ENCODE measurements at places on chromosomes 16 and 17.

DNA sequence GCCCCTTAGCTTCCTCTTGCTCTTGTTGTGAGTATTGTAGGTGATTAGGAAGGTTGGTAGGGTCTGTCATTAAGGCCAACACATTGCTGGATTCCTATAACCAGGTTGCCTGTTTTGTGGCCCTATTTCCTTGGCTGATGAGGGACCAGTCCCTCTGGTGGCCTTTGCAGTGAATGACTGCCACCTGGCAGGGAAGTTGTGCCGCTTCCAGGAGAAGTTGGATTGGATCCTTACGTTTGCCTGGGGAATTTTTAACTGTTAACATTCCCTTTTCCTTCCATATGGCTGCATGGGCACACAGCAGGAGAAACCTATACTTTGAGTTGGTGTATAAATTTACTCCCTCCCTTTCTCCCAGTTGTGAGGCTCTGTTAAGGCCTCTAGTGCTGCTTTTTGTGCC, 32.4 kb downstream of the LCMT1 start:
- no peak for DNase-seq

DNA sequence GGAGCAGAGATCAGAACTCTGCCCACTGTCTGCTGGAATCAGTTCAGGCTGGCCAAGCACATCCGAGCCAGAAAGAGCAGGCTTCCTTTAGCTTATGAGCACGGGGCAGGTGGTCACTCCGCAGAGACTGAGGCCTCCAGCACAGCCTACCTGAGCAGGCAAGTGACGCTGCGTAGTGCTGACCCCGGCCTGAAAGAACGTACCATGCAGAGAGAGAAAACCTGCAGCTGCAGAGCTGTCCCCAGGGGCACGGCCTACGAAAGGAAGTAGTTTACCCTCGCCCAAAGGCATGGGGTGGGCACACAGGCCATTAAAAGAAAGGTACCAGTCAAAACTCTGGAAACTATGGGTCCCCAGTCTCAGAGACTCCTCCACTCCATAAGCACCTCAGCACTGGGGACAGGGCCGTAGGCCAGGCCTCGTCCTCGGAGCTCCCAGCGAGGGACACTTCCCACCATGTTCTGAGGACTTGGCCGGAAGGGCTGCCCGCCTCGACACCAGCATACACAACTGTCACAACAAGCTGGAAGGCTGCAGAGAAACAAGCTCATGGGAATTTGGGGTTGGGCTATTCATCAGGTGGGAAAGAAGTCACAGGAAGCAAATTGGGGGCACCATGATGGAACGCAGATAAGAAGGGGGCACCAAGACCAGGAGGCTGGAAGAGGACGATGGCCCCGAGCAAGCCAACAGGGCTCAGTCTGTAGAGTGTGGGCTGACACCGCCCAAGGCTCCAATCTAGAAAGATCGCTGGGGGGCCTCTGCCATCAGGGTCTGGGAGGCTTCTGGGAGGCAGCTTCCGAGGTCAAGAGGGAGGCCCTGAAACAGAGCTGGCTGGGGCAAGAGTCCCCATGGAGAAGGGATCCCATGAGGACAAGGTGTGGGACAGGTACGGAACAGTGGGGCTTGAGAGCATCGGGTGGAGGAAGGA, 21.2 kb downstream of the MEAK7 start:
- DNase-seq: no peak

DNA sequence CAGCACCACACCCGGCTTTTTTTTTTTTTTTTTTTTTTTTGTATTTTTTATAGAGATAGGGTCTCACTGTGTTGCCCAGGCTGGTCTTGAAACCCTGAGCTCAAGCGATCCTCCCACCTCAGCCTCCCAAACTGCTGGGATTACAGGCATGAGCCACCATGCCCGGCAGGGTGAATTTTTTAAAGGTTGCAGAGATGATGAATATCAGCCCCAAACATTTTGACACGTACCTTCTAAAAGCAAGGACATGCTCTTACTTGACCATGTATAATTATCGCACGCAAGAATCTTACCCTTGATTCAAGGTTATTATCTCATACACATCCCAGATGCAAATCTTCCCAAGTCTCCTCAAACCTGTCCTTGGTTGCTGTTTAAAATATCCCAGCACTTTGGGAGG, 4.3 kb upstream of the FOXC2 start:
- DNase-seq: no peak

DNA sequence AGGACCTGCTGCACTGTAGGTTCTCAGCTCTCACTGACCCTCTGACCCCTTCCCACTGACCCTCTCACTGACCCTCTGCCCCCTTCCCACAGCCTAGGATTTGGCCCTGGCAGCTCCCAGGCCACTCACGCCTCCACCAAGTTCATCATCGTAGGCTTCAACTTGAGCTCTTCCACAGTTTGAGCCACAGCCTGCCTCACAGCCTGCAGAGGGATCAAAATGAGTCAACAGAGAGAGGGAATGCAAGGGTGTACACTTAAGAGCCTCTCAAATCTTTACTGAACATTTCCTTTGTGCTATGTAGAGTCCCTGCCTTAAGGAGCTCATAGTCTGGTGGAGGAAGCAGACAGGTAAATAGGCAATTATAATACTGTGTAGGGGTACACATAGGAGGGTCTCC, 12.1 kb downstream of the HEATR9 start:
- DNase-seq: no peak

GRCh38 chr17:11948789-11949188, 48.5 kb downstream of the ZNF18 start:
- peak; percentile 89 for DNase-seq
